Ureter (tissue), 1 donor: ENCODE measurements at places on chromosomes 7 and 10. TPM values are rescaled to one million over a fixed set of nuclear protein-coding genes. Genes with fewer than 3 reads are reported as not detected.

DNA sequence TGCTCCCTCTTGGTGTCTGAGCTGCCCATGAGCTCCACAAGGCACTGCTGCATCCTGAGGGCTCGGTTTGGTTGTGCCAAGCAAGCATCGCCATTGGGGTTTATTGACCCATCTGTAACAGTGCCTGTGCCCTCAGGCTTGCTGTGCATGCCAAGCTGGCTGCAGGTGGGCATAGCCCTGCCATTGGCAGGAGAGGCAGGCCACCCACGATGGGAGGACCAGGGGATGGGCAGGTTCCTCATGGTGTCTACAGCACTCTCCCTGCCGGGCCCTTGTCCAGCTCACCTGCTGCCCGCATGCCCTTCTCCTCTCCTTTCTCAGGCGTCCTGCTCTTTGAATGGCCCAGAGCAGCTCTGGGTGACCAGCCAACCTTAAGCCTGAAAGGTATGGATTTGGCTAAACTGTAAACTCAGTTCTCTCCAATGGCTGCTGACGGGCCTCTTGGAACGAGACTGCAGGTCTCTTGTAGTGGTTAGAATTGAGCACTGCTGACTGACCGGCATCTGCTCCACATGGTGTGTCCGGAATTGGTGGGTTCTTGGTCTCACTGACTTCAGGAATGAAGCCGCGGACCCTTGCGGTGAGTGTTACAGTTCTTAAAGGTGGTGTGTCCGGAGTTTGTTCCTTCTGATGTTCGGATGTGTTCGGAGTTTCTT, 17.6 kb downstream of the AKR1E2 start:
- DNase-seq, result no peak

GRCh38 chr7:64914557-64914956, 11.5 kb downstream of the ZNF273 start:
- DNase-seq, result no peak

GRCh38 chr7:142181966-142182365, 70.4 kb downstream of the MGAM2 start:
- DNase-seq, result no peak

DNA sequence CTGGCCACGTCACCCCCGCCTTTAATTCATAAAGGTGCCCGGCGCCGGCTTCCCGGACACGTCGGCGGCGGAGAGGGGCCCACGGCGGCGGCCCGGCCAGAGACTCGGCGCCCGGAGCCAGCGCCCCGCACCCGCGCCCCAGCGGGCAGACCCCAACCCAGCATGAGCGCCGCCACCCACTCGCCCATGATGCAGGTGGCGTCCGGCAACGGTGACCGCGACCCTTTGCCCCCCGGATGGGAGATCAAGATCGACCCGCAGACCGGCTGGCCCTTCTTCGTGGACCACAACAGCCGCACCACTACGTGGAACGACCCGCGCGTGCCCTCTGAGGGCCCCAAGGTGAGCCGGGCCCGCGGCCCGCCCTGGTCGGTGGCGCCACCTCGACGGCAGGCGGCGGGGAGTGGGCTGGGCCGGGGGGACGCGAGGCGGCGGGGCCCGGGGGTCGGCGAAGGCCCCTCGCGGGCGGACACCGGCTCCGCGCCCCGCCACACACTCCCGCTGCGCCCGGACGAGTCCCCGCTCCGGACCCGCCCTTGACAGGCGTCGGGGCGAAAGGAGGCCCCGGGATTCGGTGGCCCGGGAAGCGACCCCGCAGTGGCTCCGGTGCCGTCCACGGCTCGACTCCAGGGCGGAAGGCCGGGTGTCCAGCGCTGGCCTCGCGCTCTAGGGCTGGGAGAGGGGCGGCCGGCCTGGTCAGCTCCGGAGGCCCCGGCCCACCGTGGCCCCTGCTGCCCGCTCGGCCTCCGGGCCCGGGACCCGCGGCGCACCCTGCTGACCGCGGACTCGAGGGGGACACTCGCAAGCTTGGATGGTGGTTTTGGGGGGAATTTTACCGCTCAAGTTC, 557 bp downstream of the BAG3 start:
- no peak for DNase-seq

- no peak for DNase-seq
Measured at GRCh38 chr7:144854839-144855424, 19.1 kb upstream of the TPK1 start.

GRCh38 chr7:85471740-85472139, 284.9 kb upstream of the SEMA3D start:
- no peak for DNase-seq

DNA sequence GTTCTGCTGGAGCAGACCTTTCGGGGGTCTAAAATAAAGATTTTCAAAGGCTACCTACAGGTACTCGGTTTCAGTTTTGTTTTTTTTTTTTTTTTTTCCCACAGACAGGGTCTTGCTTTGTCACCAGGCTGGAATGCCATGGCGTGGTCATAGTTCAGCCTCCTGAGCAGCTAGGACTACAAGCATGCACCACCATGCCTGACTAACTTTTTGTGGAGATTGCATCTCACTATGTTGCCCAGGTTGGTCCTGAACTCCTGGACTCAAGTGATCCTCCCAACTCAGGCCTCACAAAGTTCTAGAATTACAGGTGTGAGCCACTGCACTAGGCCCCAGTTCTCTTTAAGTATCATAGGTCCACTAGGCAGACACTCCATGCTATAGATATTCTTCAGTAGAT, 34.5 kb downstream of the BAMBI start:
- DNase-seq, result no peak

GRCh38 chr7:20647036-20647435, 31.6 kb downstream of the ABCB5 start:
- DNase-seq, result no peak

- DNase-seq, result no peak
Measured at GRCh38 chr10:70487824-70488223, 9.3 kb downstream of the PALD1 start.

DNA sequence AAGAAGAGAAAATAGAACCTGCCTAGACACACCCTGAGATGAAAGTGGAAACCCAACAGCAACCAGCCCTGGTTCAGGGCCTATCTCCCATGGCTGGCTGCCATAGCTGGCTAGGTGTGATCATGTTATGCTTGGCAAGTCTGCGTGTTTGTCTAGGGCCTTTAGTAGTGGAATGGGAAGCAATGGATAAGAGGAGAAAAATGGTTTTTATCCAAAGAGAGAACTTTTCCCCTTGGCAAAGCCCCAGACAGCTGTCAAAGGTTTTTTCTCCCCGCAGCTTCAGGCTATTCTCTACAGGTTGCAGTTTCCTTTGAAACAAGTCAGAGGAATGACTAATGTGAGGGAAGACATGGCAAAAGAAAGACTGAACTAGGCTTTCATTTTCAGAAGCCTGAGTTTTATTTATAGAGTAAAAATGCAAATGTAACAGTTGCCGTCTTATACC, 161.5 kb downstream of the SEMA3D start:
- no peak for DNase-seq

GRCh38 chr7:10257438-10257837, 716.2 kb upstream of the PHF14 start:
- DNase-seq, result no peak

DNA sequence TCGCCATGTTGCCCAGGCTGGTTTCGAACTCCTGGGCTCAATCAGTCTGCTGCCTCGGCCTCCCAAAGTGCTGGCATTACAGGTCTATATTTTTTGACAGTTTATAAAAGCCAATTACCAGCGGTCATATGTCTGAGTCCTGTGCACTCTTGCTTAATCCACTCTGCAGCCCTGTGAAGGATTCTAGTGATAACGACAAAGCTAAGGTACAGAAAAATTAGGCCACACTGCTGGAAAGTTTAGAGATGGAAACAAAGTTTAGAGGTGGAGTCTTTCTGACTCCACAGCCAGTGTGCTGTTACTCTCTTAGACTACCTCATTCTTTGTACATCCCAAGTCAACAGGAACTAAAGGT, 707 bp downstream of the PTER start:
- DNase-seq, result no peak

GRCh38 chr7:153457746-153458145, 594.5 kb upstream of the DPP6 start:
- DNase-seq, result no peak

GRCh38 chr10:132204078-132204780, 17.5 kb downstream of the DPYSL4 start:
- DNase-seq, result no peak

DNA sequence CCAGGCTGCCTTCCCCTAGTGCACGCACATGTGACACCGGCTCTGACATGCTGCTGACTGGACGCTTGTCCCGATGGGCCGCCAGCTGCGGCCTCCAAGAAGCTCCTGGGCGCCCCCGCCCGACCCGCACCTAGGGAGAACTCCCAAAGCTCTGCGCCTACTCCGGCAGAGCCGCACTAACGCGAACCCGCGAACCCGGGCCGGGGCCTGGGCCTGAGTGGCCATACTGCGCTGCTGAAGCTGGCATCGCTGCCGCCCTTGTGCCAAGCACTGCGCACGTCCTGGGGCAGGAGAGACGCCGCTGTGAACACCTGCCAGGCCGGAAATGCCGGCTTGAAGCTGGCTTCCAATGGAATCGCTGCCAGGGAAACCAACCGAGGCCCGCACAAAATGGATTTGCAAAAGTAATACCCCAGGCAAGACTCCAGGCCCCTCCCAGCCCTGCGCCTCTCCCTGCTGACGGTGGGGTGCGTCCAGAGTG, 85.1 kb downstream of the WASHC2A start:
- peak; percentile 42 for DNase-seq

DNA sequence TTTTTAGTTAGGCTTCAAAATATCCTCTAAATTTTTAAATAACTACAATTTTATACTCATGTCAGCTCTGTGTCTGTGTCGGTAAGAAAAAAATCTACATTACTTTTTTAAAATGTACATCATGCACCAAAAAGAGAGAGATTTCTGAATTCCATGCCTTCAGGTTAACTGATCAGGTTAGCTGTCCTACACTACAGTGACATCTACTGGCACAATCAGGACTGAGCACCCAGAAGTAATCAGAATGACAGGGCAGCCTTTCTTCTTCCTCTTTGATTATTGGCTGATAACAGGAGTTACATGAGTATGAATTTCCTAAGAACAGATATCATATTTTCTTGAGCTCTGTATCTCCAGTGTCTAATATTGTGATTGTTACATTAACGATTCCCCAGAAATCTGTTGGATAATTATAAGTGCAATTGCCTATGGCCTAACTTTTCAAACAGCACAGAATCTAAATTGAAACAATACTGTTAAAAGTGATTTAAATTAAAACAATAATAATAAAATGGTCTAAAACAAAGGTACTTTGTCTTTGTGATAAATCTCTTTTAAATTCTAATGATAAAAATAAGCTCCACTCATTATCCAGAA, 41.8 kb upstream of the HYCC1 start:
- DNase-seq, result no peak

GRCh38 chr10:111177379-111177778, 100.5 kb downstream of the ADRA2A start:
- no peak for DNase-seq

GRCh38 chr10:15579605-15580004, 140.1 kb downstream of the ITGA8 start:
- DNase-seq, result no peak

GRCh38 chr10:104648421-104648820, 7.3 kb downstream of the SORCS3 start:
- DNase-seq, result no peak

GRCh38 chr7:139004321-139005090, 23.3 kb upstream of the KIAA1549 start:
- no peak for DNase-seq

GRCh38 chr7:131188367-131189339, 139.0 kb upstream of the MKLN1 start:
- no peak for DNase-seq

FRMPD2 gene
- 3.4 TPM for total RNA-seq

CNPY1 gene
- total RNA-seq, result not detected

OPALIN gene
- not detected for total RNA-seq

STEAP4 gene
- 105 TPM for total RNA-seq

IQUB gene
- total RNA-seq, result 1.6 TPM

PRF1 gene
- 4.1 TPM for total RNA-seq

OR2A42 gene
- 0.08 TPM for total RNA-seq

TSPAN33 gene
- 11.1 TPM for total RNA-seq

SPDYE5 gene
- total RNA-seq, result 0.39 TPM

CPN1 gene
- not detected for total RNA-seq

TECPR1 gene
- total RNA-seq, result 37.9 TPM

NDUFA5 gene
- total RNA-seq, result 81.5 TPM

SSC4D gene
- total RNA-seq, result 0.70 TPM

UTF1 gene
- not detected for total RNA-seq

CYP3A7 gene
- total RNA-seq, result 0.75 TPM
